ENCODE measurements at places on chromosomes 13 and 19. TPM values are rescaled to one million over a fixed set of nuclear protein-coding genes. Genes with fewer than 3 reads are reported as not detected.
A peak's percentile ranks its signal among the peaks of the same experiment; 100 is the strongest.

LRRC4B gene
- 4.1 TPM for total RNA-seq

YIF1B gene
- total RNA-seq: 31.7 TPM

PLK5 gene
- total RNA-seq: not detected

ZNF865 gene
- 24.2 TPM for total RNA-seq

DNA sequence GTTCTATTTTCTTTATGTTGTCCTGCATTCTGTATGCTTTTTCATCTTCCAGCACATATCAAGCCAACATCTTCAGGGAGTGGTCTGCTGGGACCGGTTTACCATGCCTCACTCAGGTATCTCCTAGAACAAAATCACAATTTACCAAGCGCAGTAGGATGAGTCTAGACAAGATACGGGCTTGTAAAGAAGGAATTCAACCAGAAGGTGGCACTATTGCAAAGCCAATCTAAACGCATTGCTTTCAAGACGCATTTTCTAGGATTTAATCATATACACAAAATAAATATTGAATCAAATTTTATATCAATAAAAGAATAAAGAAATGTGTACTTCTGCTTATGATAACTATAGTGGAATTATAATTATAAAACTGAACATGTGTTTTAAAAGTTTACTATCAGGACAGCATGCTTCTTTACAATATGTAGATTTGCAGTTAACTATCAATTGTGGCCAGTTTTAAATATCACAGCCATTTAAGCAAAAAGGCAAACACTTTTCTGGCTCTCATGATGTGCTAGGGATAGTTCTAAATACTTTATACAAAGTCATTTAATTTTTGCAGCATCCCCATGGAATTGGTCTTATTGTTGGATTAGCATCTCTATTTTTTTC is 16.1 kb upstream of the TPP2 start:
- H3K4me3 ChIP-seq: no peak overlapping the region
- H3K27ac ChIP-seq: no peak overlapping the region
- H3K36me3 ChIP-seq: no peaks in the 10 kb centered on the region
- H3K4me1 ChIP-seq: no peaks in the 10 kb centered on the region
- DNase-seq: no peak
- no peaks in the 10 kb centered on the region for H3K27me3 ChIP-seq

DNA sequence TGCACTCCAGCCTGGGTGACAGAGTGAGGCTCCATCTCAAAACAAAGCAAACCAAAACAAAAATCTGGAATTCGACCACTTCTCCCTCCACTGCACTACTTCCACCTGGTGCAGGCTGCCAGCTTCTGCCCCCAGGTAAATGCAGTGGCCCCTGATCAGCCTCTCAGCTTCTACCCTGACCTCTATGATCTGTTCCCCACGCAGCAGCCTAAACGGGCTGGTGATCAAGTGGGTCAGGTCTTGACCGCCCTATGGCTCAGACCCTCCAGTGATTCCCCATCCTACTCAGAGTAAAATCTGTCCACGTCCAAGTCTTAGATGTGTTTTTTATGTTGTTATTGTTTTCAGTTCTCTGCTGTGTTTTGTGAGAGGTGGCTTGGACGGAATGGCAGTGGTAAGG is 163.9 kb downstream of the KCTD15 start:
- H3K36me3 ChIP-seq: no peaks in the 10 kb centered on the region
- no peak overlapping the region for H3K4me3 ChIP-seq
- no peaks in the 10 kb centered on the region for H3K27me3 ChIP-seq
- no peak overlapping the region for H3K27ac ChIP-seq
- H3K4me1 ChIP-seq: no peaks in the 10 kb centered on the region

GRCh38 chr19:48745208-48745995 is 1.3 kb downstream of the IZUMO1 start:
- no peaks in the 10 kb centered on the region for H3K4me1 ChIP-seq
- no peak overlapping the region for H3K4me3 ChIP-seq
- H3K27ac ChIP-seq: no peak overlapping the region

- no peaks in the 10 kb centered on the region for H3K36me3 ChIP-seq
- no peak overlapping the region for H3K4me3 ChIP-seq
- no peaks in the 10 kb centered on the region for H3K27me3 ChIP-seq
Observed at GRCh38 chr19:6721138-6721474, 656 bp upstream of the C3 start.

DNA sequence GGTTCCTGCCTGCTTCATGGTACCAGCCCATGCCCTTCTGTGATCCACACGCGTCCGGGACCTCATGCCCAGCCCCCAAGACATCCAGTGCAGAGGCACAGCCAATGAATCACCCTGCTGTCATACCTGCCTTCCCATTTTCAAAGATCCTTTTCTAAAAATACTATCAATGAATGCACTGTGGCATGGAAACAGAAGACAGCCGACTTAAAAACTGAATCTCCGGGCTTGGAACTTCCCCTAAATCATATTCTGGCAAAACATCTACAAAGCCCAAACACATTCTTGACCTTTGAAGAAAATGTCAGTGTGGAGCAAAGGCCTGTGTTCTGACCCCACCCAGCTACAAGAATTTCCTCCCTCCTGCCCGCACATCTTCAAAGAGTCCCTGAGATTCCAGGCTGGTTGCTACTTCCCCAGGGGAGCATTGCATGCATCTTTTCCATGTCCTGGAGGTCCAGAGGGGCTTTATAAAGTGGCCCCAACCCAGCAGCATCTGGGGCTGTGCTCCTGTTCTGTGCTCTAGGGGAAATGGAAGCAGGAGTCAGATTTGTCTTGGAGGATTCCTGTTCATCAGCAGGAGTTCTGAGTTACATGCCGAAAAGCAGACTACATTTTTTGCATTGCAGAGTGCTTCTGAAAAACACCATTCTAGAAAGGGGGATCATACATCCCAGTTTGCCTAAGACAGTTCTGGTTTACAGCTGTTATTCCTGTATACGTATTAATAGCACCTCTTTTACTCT is 135.2 kb downstream of the USP12 start:
- no peaks in the 10 kb centered on the region for H3K36me3 ChIP-seq
- H3K4me1 ChIP-seq: peaks cover 3% of the 10 kb centered on the region
- H3K27me3 ChIP-seq: no peaks in the 10 kb centered on the region
- no peak overlapping the region for H3K27ac ChIP-seq

- peak overlapping the region; percentile 41 for H3K4me3 ChIP-seq
- no peak overlapping the region for H3K27ac ChIP-seq
- no peaks in the 10 kb centered on the region for H3K36me3 ChIP-seq
- no peaks in the 10 kb centered on the region for H3K4me1 ChIP-seq
- DNase-seq: peak; percentile 15
Observed at GRCh38 chr13:102399791-102400674, 1.8 kb downstream of the FGF14 start.

GRCh38 chr13:19766591-19766990 is 16.2 kb downstream of the PSPC1 start:
- H3K4me3 ChIP-seq: no peak overlapping the region
- DNase-seq: no peak
- H3K27me3 ChIP-seq: no peaks in the 10 kb centered on the region
- H3K4me1 ChIP-seq: peaks cover 9% of the 10 kb centered on the region
- H3K36me3 ChIP-seq: no peaks in the 10 kb centered on the region

DNA sequence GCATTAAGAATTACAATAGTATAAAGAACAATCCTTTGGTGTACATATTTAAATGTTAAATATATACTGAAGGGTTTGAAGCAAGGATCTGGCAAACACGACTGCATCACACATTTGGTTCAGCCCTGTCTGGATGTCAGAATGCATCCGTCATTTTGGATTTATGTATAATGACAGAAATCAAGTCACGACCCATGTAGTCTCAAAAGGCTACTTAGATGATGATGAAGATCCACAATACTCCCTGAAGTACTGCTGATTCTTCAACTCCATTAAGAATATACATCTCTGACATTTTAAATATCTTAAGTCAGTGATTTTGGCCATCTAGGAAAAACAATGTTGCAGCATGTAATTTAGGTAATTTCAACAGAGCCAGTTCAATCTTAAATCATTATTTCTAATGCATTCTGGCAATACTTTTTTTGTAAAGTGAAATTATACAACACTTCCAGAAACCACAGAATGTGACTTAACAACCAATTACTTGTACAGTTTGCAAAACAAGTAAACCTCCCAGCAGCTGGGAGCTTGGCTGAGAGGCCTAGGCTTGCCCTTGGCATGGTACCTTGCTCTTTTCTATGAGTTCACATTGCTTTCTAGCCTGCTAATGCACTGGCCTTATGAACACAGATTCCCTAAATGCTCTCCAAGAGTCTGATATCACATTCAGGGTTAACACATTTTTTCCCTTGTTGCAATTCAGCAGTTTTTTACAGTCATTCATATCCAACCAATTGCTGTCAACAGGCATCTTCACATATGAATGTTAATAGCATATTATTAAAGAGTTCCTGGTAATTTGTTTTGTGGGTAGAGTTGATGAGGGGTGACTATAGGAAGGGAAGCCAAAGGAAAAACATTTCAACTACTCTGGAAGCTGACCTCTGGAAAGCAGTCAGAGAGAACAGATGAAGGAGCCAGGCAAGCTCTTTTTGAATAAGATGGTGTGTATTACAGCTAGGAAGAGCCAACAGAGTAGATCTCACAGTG is 175.2 kb downstream of the ENOX1 start:
- H3K4me1 ChIP-seq: no peaks in the 10 kb centered on the region
- no peaks in the 10 kb centered on the region for H3K27me3 ChIP-seq
- H3K36me3 ChIP-seq: no peaks in the 10 kb centered on the region
- H3K27ac ChIP-seq: no peak overlapping the region

DNA sequence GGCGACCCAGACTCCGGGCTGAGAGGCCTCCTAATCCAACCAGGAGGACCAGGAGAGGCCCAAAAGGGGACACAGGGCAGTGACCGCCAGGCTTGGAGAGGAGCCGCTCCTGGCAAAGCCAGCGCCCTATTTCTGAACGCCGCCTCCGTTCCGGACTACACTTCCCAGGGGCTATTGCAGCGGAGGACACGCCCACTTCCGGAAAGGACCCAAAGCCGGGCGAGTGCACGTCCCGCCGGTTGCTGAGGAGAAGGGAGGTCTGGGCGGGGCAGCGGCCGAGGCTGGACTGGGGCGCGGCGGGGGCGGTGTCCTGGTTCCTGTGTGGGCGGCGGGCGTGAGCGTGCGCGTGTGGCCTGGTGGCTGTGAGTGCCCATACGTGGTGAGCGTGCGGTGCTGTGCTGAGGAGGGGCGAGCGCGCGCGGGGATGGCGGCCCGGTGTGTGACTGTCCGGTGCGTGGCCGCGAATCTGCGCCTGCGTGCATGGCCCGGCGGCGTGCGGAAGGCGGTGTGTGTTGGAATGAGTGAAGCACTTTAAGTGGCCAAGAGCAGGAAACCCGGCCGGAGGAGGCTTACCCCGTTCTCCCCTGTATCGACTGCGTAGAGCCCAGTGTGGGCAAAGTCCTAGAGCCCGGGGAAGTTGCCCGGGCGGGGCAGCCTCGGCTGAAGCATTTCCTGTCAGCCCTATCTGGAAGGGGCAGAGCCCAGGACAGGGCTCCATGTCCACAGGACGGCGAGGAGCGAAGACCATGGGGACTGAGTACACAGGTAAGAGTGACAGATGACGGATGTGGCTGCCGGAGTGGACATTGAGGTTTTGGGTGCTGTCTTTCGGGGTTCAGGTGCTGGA is at the start of gene ZNF470:
ZNF470 (plus strand) TSS at position 195 of the 847 bp plus-strand sequence. CDS start 2,844 bp downstream, outside the sequence.
- no peaks in the 10 kb centered on the region for H3K36me3 ChIP-seq
- peak within 1 kb of the TSS; percentile 83 for H3K4me3 ChIP-seq
- DNase-seq: peak; percentile 94
- H3K27me3 ChIP-seq: no peaks in the 10 kb centered on the region
- H3K27ac ChIP-seq: peak within 1 kb of the TSS; percentile 66

DNA sequence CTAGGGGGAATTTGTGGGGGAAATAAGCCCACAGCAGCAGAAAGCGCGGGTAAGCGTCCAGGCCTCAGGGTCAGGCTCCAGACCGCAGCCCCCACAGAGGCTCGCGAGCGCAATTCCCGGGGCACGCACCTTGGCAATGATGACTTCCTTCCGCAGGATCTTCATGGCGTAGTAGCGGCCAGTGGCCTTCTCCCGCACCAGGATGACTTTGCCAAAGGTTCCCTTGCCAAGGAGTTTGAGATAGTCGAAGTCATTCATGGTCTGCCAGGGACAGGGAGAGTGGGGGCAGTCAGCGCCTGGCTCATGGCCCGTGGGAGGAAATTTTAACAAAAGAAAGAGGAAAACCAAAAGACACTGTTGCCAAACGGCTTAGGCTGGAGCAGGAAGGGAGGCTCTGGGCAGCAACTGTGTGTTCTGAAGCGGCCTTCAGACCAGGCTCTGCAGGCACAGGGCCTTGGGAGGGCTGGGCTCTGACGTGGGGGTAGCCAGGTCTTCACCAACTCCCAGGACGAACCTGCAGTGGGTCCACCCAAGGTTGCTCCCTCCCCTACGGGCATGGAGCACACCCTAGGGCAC is 15.4 kb upstream of the CCNP start:
- peak overlapping the region; percentile 22 for H3K27ac ChIP-seq
- H3K4me1 ChIP-seq: peaks cover 6% of the 10 kb centered on the region
- DNase-seq: peak; percentile 75

- no peaks in the 10 kb centered on the region for H3K36me3 ChIP-seq
- DNase-seq: no peak
- H3K4me3 ChIP-seq: no peak overlapping the region
- H3K27ac ChIP-seq: no peak overlapping the region
Observed at GRCh38 chr13:48167866-48168265, 65.1 kb upstream of the ITM2B start.

DNA sequence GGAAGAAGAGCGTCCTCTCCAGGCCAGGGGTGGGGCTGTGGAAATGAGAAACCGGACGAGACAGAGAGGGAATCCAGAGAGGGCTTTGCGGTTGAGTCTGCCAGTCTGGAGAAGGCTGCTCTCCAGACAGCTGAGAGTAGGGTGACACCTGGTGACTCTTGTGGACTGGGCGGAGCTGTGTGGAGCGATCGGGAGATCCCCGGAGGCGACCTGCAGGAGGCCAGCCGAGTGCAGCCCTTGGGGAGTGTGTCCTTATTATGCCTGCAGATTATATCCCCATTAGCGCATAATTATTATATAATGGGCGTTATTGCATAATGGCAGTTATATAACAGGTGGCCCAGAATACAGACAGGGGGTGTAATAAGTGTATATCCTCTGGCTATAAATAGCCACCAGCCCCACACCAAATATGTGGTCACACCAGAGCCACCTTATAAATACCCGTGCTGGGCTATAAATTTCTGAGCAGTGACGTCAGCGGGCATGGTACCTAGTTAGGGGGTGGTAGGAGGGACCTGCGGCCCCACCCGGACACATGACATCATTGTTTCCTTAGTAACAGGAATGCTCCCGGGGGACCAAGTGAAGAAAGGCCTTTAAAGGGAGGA is 41.2 kb downstream of the NFIX start:
- peaks cover 34% of the 10 kb centered on the region for H3K4me1 ChIP-seq
- no peak overlapping the region for H3K4me3 ChIP-seq
- H3K27ac ChIP-seq: peak overlapping the region; percentile 95
- no peaks in the 10 kb centered on the region for H3K36me3 ChIP-seq
- DNase-seq: no peak

DNA sequence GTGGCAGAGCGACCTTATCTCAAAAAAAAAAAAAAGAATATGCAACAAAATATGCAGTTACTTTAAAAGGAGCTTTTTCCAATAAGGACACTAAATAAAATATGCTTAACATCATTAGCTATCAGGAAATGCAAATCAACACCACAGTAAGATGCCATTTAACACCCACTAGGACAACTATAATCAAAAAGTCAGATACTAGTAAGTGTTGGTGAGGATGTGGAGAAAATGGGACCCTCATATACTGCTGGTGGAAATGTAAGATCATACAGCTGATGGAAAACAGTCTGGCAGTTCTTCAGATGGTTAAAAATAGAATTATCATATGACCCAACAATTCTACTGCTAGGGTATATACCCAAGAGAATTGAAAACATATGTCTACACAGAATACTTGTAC is 24.5 kb upstream of the AKT2 start:
- no peak overlapping the region for H3K27ac ChIP-seq
- no peak for DNase-seq
- H3K4me1 ChIP-seq: no peaks in the 10 kb centered on the region
- no peak overlapping the region for H3K4me3 ChIP-seq
- no peaks in the 10 kb centered on the region for H3K36me3 ChIP-seq

All from uterus (tissue), 4 donors.